Suppressor macrophage (primary cell): ENCODE measurements at places on chromosomes 6 and 20.
A peak's percentile ranks its signal among the peaks of the same experiment; 100 is the strongest.

DNA sequence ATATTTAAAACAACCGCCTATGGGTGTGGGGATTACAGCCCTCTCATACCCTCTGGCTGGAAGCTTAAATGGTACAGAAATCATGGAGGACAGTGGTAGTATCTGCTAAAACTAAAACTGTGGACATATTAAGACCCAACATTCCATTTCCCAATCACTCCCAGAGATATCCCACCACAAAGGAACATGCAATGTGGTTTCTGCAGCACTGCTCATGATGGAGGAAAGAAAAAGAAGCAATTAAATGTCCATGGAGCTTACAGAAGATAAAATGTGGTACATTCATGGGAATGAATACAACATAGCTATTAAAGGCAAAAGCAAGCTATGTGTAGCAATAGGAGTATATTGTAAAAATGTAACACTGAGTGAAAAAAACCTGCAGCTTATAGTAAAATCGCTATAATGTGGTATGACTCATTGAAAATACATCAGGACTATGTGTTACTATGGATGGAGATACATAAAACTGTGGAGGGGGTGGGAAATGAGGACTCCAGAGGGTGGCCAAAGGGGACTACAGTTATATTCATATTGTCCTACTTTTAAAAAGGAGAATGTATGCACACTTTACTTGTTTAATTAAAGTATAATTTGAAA lies 22.9 kb upstream of the NNAT start:
- no peak for DNase-seq

GRCh38 chr6:4209196-4209595 lies 73.8 kb upstream of the ECI2 start:
- peak; percentile 48 for DNase-seq

GRCh38 chr20:32018269-32019155 lies 8.3 kb downstream of the CCM2L start:
- no peak for DNase-seq

DNA sequence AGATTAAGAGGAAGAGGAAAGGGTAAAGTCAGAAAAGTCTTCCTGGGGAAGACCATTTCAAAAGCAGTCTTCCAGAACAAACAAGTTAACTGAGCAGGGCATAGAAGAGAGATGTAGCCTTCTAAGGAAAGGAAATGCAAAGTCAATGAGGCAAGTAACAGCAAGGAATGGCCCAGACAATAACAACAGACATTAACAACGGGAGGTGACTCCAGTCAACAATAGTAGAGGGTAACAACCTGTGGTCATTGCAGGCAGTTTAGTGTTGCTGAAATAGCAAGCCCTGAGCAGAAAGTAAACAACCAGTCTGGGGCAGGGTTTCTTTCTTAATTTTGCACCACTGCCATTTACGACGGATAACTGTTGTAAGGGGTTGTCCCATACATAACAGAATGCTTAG lies 2.1 kb downstream of the MDN1 start:
- DNase-seq: no peak

- peak; percentile 90 for DNase-seq
Measured at GRCh38 chr20:32112841-32113240, 3.3 kb downstream of the TM9SF4 start.

- DNase-seq: no peak
Measured at GRCh38 chr6:100796049-100796823, 84.9 kb downstream of the ASCC3 start.

DNA sequence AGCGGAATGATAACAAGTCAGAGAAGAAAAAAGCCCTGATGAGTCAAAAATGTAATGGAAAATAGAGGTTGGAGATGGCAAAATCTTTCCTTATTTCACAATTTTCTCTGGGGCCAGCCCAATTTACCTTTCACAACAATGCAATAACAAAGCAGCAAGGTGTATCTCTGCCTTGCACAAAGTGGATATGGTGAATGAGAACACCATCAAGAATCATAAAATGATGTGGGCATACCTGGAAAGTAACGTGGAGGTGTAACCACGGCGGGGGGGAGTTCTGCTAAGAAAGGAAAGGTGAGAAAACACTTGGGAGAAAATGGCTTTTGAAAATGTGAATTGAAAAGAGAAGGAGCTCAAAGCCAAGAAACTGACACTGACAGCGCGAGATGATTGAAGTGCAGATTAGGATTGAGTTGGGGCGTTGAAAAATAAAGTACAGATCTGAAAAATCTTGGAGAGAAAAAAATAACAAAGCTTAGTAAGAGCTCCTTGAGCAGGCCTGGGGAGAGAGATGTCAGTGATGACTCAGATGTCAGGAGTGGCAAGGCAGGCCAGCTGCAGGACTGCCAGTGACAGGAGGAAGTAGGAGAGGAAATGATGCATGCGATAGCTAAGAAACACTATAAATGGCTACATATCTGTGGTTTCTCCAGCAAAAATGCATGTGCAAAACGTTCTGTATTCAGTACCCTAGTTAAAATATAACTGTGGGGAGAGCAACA lies 26.2 kb downstream of the ARHGAP18 start:
- peak; percentile 92 for DNase-seq

DNA sequence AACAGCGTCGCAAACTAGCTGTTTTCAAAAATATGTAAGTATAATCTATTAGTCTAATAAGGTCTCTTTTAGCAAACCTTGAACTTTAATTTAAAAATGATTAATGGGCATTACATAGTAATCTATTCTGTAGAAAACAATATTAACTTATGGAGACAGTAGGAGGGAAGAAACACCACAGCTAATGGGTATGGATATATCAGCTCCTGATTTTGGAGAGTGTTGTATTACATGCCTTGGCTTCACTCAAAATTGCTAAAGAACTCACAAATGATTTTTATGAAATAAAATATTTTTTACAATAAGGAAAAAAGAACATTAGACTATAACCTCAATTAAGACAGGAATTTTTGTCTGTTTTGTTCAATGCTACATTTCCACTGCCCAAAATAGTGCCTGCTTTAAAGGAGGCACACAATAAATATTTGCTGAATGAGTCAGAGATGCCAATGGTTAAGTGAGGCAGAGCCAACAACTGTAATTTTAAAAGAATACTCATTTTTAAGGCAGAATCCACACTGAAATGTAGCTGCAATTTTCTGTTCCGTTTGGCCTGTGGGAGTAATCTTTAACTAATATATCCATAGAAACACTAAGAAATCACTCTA lies 15.7 kb downstream of the ATG5 start:
- no peak for DNase-seq

- DNase-seq: no peak
Measured at GRCh38 chr6:7198833-7199800, 91.4 kb downstream of the RREB1 start.

- DNase-seq: peak; percentile 82
Measured at GRCh38 chr6:36727505-36728021, 29.9 kb downstream of the RAB44 start.

DNA sequence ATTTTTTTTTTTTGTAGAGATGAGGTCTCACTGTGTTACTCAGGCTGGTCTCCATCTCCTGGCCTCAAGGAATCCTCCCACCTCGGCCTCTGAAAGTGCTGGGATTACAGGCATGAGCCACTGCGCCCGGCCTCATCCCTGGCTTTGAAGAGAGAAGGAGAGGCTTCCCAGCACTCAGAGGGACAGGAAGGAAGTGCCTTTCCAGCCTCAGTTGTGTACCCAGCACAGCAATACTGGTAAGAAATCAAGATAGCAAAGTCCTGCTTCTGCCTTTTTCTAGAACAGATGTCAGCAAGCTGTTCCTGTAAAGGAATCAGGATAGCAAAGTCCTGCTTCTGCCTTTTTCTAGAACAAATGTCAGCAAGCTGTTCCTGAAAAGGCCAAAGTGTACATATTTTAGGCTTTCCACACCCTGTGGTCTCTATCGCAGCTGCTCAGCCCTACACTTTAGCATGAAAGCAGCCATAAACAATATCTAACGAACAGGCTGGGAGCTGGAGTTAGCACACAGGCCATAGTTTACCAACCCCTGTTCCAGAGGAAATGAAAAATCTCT lies 6.3 kb upstream of the PLTP start:
- DNase-seq: peak; percentile 69

DNA sequence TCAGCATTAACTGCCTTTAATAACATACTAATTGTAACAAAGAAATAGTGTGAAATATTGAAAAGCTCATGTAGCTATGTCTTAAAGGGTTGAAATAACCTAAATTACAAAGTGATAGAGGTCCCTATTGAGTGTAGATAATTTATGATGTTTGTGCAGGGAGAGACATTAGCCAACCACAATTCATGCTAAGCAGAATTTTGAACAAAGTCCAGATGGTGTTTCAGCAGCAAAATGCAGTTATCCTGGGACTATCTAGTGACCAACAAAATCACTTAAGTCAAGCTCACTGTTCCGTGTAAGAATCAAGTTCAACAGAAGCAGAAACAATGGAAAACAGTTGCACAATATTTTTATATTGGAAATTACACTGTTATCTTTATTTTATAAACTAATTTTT lies 218.5 kb downstream of the SIM1 start:
- no peak for DNase-seq

GRCh38 chr6:12010635-12011275 lies 1.4 kb upstream of the HIVEP1 start:
- peak; percentile 74 for DNase-seq

DNA sequence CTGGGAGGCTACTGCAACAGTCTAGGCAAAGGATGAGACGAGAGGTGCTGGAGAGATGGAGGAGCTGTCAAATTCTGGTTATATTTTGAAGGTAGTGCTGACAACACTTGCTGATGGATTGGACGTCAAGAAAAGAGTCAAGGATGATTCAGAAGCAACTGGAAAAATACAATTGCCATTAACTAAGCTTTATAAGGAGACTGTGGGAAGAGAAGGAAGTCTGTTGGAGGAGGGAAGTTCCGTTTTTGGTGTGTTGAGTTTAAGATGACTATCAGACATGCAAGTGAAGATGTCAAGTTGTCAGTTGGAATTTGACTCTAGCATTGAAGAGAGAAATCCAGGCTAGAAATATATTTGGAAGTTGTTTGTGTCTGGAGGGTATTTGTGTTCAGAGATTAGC lies 358.1 kb downstream of the RNGTT start:
- DNase-seq: no peak

DNA sequence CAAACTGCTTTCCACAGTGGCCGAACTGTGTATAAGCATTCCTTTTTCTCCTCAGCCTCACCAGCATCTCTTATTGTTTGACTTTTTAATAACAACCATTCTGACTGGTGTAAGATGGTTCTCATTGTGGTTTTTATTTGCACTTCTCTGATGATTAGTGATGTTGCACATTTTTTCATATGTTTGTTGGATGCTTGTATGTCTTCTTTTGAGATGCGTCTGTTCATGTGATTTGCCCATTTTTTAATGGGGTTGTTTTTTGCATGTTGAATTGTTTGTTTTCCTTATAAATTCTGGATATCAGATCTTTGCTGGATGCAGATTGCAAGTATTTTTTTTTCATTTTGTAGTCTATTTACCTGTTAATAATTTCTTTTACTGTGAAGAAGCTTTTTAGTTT lies 11.2 kb upstream of the ZSCAN12 start:
- no peak for DNase-seq

- no peak for DNase-seq
Measured at GRCh38 chr20:37194621-37195417, 15.5 kb upstream of the MROH8 start.

GRCh38 chr20:10508060-10508459 lies 73.0 kb downstream of the SLX4IP start:
- DNase-seq: no peak
